Activated CD4-positive, alpha-beta T cell treated with anti-CD3 and anti-CD28 coated beads, Interleukin-2, amount 50 U/mL, for 24 hours (primary cell): ENCODE measurements at places on chromosomes 6 and 20.

GRCh38 chr20:13220194-13220903 is 725 bp upstream of the ISM1 start:
- DNase-seq = peak; percentile 10

DNA sequence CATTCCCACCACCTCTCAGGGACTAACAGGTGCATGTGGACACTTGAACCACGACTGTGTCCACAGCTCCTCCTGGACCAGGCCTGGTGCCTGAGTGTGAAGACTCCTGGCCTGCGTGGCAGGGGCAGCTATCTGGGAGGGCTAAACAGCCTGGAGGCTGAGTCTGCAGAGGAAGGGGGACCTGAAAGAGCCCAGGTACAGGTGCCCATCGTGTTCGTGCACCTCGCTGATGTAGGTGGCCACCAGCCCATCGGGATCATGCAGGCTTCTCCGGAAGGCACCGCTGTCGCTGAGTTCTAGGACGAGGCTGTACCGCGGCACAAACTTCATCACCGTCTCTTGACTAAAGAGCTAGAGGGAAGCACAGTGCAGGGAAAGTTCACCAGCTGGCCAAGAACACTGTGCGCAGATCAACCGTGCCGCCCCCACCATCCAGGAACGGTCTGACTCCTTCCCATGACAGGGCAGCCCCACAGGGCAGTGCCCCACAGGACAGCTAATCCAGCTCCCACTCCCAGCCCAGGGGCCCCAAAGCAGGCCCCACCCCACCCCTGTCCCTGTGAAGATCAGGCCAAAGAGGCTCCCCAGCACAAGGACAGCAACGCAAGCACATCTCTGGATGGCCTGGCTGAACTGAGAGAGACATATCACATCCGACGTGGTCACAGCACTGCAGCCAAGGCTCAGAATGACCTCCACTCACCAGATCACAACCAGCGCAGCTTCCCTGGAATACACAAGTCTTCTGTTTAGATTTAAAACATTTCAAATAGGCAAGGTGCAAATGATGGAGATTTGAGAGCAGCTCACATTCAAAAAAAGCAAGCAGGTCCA is 14.8 kb downstream of the CST7 start:
- no peak for DNase-seq

DNA sequence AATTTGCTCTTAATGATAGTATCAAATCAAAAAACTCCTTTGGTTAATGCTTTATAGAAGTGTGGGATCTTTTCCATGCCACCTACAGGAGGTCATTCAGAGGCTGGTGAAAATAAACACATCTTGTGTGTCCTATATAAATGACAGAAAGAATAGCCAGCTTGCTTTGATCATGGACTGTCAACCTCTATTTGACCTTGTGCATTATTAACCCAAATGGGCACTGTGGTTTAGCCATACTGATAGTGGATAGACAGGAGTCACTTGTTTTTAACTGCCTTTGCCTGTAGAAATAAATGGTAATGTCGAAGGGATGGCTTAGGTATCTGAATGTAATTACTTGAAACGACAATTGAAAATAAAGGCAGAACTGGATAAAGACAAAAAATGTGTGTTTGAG is 123.8 kb downstream of the CDKAL1 start:
- no peak for DNase-seq

GRCh38 chr20:41150664-41151063 is 13.3 kb downstream of the PLCG1 start:
- no peak for DNase-seq

DNA sequence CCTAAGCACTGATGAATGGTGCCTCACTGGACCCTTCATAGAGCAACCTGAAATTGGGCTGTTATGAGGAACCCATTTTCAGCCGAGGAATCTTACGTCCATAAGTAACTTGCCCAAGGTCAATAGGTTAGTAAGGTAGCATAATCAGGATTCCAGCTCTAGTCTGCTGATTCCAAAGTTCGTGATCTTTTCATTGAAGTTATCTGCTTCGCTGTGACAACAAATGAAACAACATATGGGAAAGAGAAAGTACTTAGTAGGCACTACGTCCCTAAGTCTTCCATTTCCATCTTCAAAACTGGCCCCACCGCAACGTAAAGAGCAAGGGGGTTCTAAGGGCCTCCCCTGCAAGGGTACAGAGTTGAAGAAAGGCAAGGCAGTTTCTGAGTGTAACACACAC is 49.5 kb downstream of the MYLIP start:
- DNase-seq = no peak

DNA sequence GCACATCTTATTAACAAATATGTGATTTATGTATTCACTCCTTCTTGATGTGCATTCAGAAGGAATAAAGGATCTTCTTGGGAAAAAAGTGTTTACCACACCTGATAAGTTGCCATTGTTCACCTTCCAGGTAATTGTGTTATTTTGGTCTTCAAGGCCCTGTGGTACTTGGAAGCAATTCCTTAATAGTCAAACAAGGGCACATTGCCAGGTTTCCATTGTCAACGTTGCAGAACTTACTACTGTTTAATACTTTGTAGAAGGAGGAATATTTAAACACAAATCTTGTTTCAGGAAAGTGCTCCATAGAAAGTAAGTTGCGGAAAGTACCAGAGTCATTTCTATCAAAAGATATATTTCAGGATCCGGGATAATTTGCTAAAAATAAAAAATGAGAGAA is 129.5 kb upstream of the SGK1 start:
- no peak for DNase-seq

- DNase-seq = no peak
Measured at GRCh38 chr20:6812530-6812929, 45.0 kb downstream of the BMP2 start.

DNA sequence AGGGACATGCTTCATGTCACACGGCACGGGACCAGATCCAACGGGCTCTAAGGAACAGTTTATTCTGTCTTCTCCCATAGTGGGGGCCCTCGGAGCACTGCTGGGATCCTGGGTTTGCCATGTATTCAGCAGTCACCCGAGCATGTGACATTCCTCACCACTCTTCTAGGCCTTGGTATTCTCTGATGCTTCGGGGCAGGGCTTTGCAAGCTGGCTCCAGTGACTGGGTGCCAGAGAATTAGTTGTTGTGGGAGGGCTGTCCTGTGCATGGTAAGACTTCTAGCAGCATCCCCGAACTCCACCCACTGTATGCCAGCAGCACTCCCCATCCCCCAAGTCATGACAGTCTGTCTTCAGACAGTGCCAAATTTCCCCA is 5.4 kb downstream of the CCN5 start:
- no peak for DNase-seq

- DNase-seq = no peak
Measured at GRCh38 chr6:89144354-89144906, 1.4 kb upstream of the PM20D2 start.

- DNase-seq = no peak
Measured at GRCh38 chr6:35287671-35288396, 9.8 kb upstream of the DEF6 start.

- no peak for DNase-seq
Measured at GRCh38 chr20:1171461-1172093, 13.2 kb downstream of the TMEM74B start.

GRCh38 chr6:87289571-87289970 is 32.8 kb upstream of the SMIM8 start:
- DNase-seq = no peak

DNA sequence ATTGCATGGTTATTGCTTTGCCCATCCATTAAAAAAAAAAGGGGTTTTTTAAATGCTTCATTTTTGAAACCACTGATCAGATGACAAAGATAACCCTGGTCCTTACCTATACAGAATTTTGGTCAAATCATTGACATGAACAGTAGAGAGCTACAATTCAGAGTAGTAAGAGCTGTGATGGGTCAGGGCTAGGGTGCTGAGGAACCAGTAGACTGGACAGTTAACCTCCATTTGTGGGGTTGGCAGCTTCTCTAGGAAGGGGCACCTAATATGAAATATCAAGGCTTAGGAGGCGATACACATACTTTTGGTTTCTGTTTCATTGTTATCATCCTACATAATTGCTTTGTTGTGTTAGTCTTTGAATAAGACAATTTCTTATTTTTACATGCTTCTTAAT is 55.1 kb downstream of the ORC3 start:
- DNase-seq = no peak

DNA sequence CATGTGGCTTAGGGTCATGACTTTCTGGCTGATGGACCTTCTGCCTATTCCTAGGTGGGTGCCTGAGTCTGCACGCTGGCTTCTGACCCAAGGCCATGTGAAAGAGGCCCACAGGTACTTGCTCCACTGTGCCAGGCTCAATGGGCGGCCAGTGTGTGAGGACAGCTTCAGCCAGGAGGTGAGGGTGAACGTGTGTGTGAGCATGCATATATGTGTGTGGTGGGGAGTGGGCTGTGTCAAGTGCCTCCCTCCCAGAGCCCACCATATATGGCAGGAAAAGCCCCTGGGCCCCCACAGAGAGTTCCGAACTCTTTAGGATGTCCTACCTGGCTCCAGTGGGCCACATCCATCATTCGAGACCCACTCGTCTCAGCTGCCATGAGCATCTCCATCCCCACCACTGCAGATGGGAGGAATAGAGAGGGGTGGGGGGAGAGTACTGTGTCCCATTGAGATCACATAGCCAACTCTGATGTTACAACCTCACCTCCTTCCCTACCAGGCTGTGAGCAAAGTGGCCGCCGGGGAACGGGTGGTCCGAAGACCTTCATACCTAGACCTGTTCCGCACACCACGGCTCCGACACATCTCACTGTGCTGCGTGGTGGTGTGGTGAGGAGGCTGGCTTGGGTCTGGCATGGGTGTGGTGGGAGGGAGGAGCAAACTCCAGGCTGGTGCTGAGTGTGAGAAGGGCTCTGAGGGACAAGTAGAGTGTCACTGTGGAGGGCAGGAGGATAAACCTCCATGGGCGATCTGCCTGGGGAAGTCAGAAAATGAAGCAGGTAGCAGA is 3.2 kb downstream of the SLC22A7 start:
- no peak for DNase-seq

- DNase-seq = no peak
Measured at GRCh38 chr6:136761227-136761922, 30.9 kb downstream of the MAP3K5 start.

DNA sequence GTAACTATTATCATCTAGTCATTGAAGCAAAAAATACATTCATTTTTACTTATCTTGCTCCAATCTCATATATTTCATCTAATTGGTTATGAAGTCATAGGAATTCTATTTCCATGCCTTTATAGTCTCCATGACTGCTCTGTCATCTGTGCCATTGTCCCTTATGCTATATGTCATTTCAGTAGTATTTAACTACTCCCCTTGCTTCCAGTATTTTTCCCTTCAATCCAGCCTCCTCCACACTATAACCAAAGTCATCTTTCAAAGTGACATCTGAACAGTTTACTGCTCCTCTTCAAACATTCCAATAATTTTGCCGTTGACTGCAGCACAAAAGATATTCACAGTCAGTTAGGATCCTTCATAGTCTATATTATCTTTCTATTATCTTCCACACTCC is 216.6 kb upstream of the HS3ST5 start:
- no peak for DNase-seq

DNA sequence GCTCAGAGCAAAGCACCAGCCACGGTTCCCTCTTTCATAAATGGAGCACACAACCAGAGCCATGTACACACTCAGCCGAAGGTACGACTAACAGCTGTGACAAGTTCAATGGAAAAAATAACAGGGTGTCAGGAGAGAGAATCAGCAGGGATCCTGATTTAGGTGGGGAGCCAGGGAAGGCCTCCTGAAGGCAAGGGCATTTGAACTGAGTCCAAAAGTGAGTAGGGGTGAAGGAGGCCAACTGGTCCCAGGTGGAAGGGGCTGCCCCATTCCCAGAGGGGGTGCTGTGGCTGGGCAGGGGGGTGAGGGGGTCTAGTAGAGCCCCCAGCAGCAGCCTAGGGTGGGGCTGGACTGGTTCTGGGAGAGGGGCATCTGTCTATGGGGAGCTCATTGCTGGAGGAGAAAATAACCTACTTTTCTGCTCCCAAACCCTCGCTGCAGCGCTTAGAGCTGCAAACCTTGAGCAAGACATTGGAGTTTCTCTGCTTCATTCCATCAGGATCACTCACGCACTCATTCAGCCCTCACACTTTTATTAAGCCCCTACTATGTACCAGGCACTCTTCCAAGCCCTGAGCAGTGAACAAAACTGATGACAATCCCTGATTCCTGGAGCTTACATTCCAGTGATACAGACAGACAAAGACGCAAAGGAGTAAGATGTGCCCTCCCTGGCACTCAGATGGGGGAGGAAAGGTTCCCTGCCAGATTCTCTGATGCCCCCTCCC is 113.5 kb downstream of the TOX2 start:
- DNase-seq = no peak

DNA sequence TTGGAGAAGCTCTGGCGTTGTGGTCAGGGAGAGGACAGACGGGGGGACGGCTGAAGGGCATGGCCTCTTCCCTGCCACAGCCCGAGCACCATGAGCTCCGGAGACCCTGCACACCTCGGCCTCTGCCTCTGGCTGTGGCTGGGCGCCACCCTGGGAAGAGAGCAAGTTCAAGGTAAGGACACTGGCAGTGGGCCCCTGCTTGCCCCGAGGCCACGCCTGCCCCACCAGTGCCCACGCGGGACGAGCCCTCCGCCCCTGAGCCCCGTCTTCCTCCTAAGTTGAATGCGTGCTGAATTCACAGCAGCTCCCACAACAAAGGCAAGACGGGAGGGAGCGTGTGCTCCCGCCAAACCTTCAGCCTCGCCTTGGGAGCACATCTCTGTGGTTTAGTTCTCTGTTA is 2.0 kb downstream of the COL20A1 start:
- no peak for DNase-seq

GRCh38 chr6:79614326-79615305 is 16.5 kb upstream of the SH3BGRL2 start:
- no peak for DNase-seq

DNA sequence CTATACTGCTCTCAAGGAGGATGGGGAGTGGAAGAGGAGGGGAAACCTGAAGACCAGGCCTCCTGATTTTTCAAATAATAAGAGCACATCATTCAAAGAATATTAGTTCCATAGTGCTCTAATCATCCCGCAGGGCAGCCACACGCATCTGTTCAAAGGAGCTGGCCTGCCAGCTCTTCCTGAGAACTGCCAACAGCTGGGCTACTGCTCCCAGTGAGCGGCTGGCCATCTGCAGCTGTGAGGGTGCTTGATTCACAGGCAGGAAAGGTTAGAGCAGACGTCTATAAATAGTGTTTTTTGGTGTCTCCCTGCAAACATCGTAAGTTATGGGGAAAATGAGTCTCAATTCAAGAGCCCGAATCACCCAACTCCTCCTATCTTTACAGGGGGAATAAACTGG is 17.3 kb downstream of the NSFL1C start:
- DNase-seq = no peak

DNA sequence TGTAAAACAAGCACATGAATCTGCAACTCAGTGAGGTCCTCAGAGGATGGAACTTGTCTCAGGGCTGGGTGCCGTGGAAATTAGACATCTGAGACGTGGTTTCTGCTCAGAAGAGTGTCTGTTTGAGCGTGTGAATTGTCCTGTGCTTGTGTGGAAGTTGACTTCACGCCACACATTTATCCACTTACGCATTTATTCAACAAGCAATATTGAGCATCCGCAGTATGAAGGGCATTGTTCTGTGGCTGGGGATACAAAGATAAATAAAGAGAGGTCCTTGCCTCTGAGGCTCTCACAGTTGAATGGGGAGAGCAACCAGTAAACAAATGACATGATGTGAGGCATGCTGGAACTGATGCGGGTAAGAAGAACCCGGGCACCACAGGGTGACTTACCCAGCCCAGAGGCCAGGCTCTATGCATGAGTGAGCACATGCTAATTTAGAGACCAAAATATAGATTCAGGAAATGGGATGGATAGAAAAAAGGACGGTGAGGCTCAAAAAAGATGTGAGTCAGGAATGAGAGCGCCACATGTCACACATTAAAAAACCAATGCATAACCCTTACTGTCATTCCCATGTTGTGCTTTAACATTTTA is 60.4 kb downstream of the SOBP start:
- DNase-seq = no peak

GRCh38 chr6:4545893-4546292 is 230.3 kb upstream of the CDYL start:
- DNase-seq = no peak
